Adrenal gland (tissue), 19 donors: ENCODE measurements at places on chromosomes 6 and 20. TPM values are rescaled to one million over a fixed set of nuclear protein-coding genes. Genes with fewer than 3 reads are reported as not detected.

The SOX4 gene
- 5.7 TPM for total RNA-seq

DNA sequence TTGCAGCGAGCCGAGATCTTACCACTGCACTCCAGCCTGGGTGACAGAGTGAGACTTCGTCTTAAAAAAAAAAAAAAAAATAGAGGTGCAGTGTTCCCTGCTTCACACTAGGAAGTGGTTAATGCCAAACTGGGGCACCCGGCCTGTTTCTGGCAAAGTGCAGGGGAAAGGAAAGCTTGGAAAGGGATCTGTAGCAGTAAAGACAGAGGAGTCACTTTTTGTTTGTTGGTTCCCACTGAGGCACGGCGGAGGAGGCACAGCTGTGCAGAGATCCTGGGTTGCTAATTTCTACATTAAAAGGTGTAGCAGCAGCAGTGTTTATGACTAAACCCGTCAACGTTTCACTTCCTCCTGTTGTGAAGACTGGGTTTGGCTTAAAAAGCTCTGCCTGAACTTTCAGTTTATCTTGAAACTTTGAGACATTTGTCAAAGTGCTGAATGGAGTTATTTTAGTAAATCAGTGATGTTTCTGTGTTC is 125.6 kb downstream of the CARMIL1 start:
- no peak for DNase-seq

DNA sequence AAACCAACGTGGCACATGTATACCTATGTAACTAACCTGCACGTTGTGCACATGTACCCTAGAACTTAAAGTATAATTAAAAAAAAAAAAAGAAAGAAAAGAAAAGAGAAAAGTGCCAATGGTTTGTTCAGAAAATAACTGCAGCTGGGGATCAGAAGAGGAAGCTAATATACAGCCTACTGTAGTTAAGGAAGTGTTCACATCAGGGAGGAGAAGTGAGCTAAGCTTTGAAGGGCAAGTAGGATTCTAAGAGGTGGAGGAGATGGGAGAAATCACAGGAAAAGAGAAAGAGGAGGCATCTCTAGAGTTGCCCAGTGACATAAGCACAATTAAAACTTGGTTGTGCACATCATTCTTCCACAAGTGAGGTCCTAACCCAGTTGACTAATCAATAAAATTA is 214.4 kb upstream of the DTNBP1 start:
- no peak for DNase-seq

The SEL1L2 gene
- 0.22 TPM for total RNA-seq

The PFDN6 gene
- total RNA-seq: 82.3 TPM

GRCh38 chr6:109454496-109455436 is 806 bp downstream of the MICAL1 start:
- peak; percentile 52 for DNase-seq

GRCh38 chr6:34566830-34567546 is 10.9 kb upstream of the SPDEF start:
- DNase-seq: no peak

GRCh38 chr6:41724228-41724580 is 11.2 kb downstream of the TFEB start:
- no peak for DNase-seq

The CLDN20 gene
- not detected for total RNA-seq

The SRMS gene
- total RNA-seq: not detected

GRCh38 chr6:165049362-165049761 is 260.0 kb downstream of the C6orf118 start:
- peak; percentile 20 for DNase-seq

DNA sequence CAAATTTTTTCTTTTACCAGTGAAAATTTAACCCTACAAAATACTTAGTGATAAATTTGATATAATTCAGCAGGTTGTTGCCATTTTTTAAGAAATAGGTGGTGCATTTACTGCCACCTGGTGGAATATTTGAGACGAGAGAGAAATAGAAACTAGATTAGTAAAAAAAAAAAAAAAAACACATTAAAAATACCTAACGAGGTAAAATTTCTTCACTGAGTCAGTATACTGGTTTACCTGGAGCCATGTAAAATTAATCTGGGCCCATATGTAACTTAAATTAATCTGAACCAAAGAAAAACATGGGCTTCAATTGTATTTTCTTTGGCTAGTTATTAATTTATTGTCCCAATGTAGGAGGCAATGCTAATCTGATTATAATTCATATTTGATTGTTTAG is 520.8 kb downstream of the EPM2A start:
- no peak for DNase-seq

The C20orf141 gene
- not detected for total RNA-seq

The GNMT gene
- not detected for total RNA-seq

- DNase-seq: no peak
Measured at GRCh38 chr20:48656137-48656536, 171.7 kb downstream of the PREX1 start.

The RSPH4A gene
- 1.5 TPM for total RNA-seq
